Stimulated activated CD8-positive, alpha-beta memory T cell treated with anti-CD3 and anti-CD28 coated beads, Interleukin-2, amount 100 ng/mL, for 1 hour (primary cell): ENCODE measurements at places on chromosomes 13 and 19.

- DNase-seq = no peak
Observed at GRCh38 chr19:17289489-17289888, 7.8 kb downstream of the ANKLE1 start.

DNA sequence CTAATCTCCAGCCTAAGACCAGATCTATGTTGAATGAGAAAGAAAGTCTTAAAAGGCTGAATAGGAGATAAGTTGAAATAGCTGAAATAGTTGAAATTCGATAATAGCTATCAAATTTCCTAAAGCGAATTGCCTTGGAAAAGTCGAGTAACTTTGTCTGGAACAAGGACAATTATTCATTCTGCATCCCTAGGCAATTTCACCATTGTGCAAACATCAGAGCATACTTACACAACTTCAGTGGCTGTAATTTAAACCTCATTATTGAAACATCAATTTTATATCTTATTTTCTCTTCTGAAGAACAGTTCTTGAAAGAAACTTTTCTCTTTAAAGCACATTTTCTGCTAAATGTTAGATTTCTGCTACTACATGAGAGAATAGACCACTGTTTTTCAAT, 13.6 kb downstream of the TNFSF13B start:
- no peak for DNase-seq

DNA sequence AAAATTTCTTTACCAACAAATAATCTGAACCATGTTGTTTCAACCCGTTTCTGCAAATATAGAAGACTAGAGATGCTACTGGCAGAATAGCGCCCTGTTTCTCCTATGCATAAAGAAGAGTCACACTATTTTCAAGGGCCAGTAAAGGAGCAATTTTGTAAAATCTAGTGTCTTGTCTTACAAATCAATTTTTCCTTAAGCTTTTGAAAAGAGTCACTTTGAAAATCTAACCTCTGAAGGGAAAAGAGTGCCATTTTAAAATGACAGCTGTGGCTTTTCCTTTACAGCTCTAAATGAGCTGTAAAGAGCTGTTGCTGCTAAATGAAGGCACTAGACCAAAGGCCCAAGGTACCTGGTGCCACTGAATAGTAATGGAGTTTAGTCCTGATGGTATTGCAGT, 16.9 kb upstream of the GTF2F2 start:
- DNase-seq = no peak

DNA sequence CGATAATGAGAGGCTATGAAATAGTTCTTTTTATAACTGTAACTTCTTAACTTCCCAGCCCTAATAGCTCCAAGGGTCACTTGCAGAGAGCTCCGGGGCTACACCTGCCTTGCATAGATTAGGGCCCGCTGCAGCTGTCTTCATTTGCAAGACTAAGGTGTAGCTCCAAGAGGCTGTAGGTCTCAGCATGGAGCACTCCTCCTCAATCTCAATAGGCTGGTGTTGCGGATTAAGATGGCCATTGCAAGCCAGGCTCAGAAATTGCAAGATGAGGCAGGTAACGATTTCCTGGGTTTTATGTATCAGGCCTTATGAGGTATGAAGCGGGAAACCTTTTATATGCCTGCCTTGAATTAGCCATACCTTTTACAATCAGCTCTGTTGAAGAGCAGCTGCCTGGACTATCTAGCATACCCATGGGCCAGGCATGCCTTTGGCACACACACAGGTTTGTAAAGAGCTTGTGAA, 185.7 kb downstream of the TM9SF2 start:
- no peak for DNase-seq
